ENCODE measurements at places on chromosomes 4 and X.
A peak's percentile ranks its signal among the peaks of the same experiment; 100 is the strongest.

DNA sequence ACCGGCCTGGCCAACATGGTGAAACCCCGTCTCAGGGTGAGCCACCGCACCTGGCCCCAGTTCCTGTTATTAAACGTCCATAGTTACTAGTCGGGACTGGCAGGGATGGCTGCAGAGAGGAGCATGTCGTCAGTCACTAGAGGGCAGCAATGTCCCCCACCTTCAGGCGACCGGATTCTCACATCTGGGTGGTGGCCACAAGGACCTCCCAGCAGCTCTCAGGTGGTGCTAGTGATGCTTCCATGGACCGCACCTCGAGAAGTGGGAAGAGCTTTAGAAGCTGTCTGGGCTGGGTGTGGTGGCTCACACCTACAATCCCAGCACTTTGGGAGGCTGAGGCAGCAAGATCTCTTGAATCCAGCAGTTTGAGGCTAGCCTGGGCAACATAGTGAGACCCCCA, 13.3 kb upstream of the IL3RA start:
- peak; percentile 67 for DNase-seq

DNA sequence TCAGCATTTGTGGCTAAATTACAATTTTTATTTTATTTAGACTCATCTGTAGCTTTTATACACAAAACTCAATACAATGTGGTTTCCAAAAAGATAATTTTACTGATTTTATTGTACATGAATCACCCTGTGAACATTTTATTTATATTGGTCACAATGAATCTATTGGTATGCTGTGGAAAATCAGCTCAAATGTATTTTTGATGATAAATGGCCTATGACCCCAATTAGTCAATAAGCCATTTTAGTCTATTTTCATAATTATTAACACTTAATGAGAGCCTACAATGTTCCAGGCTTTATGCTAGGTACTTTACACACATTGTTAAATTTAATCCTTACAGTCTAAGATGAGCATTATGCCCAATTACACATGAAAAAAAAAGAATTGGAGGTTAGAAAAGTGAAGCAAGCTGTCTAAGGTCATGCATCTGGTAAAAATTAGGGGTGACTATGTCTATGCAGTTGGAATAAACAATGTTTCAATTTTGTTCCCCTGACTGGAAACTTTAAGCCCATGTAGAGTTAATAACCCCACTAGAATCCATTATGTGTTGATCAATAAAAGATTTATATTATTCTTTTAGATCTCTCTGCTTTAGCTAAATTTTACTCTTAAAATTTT, 344.7 kb downstream of the PABPC4L start:
- DNase-seq, result no peak

DNA sequence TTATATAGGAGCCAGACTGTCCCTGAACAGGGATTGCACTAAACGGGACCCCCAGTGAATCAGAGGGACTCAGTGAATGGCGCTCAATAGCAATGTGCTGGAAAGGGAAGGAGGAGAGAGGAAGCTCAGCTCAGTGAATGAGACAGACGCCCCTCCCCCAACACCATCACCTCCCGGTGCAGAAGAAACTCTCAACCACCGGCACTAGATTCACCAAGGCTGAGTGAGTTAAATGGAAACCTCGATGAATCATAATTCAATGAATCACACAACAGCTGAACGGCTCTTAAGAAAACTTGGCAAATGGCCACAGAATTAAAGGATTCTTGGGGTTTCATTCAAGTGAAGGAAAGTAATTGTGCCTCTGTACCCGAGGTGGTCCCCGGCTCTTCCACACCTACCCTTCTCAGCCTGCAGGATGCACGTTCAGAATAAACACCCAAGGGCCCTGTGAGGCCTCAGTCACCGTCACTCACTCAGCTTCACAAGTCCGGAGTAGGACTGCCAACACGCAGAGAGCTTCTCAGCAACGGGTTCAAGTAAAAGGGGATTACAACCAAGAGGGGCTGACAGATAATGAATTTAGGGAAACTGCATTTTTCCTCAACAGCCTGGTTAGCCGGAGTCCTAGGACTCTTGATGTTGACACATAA, 29.3 kb downstream of the CRMP1 start:
- DNase-seq, result no peak

DNA sequence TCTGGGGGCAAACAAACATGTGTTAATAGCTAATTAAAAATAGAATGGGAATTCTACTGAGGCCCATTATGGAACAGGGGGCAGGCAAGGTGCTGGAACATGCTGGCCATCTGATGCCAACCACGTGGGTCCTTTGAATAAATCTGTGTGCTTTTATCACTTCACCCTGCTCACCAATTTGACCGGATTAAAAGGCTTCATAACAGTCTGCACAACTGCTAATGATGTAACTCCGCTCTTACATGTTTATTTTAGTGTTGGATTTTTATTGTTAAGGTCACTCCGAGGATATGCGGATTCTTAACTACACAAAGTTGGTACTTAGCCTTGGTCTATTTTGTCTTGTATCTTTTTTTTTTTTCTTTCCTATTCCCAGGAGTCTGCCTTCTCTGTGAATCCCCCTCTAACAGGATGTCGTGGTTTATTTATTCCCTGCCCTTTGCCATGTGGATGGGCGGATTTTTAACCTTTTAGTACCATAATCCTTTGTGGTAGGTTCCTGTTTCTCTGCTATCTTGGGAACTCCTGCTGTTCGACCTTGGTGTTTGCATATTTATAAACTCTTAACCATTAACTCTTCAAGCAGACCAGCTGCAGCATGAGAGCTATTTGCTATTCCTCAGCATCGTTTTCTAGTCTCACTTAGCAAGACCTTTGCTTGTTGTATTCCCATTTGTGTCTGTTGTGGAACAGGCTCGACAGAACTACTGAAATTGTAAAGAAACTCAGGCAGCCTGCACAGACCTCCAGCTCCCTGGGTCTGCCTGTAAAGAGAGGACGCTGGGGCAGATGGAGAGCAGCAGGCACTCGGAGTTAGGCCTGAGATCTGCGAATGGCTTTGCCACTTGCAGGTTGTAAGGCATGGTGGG, 38.0 kb downstream of the TRIM2 start:
- DNase-seq, result no peak

- DNase-seq, result no peak
Measured at GRCh38 chrX:10620121-10620699, at the start of gene MID1. MID1 (minus strand) TSS chrX:10620585; CDS start chrX:10567547, 53,038 bp downstream.

- DNase-seq, result no peak
Measured at GRCh38 chr4:73923631-73923937, 54.4 kb downstream of the CXCL1 start.

GRCh38 chrX:71941776-71942175, 31.1 kb downstream of the NHSL2 start:
- no peak for DNase-seq

DNA sequence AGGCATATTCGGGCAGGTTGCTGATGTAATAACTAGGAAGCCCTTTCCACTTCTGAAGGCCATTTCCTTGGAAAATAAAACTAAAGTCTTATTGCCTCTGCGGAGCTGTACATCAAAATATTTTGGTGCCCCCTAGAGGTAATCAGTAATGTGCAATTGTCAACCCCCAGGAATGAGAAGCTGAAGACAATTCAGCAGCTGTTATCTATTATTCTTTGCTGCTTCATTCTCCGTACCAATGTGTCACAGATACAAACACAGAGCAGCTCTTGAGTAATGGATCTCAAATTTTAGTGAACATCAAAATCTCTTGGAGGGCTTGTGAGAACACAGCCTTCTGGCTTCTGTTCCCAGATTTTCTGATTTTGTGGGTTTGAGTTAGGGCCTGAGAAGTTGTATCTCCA, 3.5 kb upstream of the SLIT2 start:
- peak; percentile 34 for DNase-seq

GRCh38 chr4:124409044-124409443, 303.5 kb downstream of the ANKRD50 start:
- no peak for DNase-seq

DNA sequence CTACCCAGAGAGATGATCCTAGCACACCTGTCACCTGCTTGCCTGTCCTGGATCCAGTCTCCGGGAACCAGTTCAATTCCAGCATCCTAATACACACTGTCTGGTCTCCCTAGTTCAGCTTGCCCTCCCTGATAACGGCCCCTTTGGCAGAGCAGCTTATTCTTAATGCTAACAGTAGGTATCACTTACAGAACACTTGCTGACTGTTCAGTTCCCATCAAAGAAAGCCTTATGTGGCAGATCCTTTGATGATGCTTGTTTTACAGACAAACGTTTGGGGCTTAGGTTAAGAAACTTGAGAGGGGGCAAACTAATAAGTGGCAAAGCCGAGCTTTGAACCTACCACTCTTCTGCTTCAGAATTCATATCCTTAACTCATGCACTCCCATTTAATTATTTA, 890 bp downstream of the RASSF6 start:
- DNase-seq, result no peak

DNA sequence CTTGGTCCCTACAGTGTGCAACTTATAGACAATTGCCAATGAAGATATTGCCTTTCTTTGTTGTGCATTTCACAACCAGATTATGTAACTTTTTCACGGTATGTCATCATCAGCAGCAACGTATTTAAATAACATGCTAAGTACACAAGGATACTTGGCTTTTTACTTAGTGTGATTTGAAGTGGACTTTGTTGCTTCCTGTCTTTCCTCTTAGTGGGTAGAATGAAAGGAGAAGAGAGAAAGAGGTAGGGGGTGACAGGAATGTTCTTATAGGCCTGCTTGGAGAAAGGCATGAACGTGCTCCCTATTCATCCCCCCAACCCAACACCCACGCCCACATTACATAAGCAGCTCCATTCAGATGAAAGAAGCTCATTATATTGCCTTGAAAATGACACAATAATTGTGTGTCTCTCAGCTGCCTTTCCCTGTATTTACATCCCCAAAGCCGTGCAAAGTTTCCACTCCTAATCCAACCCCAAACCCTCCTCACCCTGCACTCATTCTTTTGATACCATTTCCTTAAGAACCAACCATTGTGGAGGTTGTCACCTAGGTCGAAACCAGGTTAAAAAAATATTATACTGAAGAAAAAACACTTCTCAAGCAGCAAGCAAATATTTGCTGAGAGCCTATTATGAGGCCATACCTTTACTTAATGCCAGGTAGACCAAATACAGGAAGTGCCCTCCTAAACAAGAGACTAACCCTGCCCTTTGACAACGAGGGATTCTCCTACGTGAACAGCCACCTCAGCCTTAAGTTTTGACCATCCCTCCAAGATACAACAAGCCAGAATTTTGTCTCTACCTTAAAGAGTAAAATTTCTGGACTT, 25.2 kb upstream of the GK start:
- peak; percentile 72 for DNase-seq

DNA sequence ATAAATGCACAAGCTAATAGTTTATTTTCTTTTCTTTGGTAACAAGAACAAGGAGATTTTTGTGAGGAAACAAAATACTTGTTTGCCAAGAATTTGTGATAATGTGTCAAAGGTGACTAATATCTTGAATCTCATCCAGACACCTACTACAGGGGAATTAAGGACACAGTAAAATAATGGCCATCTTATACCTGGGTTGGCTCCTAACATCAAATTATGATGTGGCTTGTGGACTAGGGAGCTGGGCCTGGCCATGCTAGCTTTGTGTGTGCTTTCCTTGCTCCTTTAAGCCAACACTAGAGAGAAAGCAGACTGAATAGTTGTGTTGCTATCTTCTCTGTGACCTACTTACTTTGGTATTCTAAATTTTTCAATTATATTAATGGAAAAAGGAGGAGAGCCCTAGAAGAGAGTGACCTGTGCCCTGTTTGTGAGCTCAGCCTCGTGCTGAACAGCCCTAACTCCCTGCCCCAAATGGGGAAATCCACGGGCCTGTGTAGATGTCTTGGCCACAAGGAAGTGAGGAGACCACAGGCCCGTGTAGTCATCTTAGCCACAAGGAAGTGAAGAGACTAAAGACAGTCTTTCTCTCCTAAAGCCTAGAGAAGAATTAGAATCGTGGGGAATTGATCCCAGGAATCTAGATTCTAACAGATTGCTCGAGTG, 23.3 kb downstream of the ARHGAP24 start:
- peak; percentile 95 for DNase-seq
